NCI-H2107 (cell line): ENCODE measurements at places on chromosomes 13 and 19.

DNA sequence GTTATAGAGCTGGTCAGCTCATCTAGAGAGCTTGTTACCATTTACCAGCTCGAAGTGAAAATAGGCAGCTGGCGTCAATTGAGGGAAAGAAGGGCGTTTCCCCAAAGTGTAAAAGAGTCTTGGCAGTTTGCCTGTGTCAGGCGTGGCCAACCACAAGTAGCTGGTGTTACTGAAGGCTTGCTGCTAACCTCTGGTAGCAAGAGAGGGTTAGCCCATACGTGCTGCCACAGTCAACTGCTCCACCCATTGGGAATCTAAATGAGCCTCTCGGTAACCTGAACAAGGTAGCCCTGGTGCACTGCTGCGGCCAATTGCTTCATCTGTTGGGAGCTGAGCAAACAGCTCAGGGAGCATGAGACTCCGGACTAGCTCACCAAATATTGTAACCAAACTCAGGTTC lies 314.9 kb upstream of the SLITRK5 start:
- DNase-seq = no peak

DNA sequence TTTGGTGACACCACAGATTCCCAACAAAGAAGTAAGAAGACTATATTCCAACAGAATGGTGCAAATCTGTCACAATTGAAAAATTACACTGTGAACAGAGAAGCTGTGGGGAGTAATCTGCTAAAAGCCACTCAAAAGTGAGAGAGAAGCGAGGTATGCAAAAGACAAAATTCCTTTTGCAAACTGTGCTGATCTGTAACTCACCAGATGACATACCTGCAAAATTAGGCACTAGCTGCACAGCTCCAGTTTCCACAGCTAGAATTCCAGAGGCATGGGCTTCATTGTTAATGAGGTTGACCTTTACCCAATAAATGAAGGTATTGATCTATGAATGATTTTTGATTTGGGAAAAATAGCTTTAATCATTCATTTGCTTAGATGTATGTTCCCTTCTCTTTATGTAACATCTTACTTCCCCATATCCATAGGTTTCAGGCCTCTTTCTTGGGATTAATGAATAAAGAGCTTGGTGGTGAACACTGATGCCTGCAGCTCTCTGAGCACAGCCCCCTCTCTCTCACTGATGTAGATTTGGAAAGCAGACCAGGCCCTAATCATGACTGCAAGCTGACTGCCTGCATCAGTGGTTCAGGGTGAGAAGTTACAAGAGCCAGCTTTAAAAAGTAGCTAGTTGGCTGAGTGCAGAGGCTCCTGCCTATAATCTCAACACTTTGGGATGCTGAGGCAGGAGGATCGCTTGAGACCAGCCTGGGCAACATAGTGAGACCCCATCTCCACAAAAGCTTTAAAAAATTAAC lies 85.2 kb downstream of the LACC1 start:
- DNase-seq = no peak

- no peak for DNase-seq
Measured at GRCh38 chr13:51959773-51960172, 51.5 kb downstream of the ATP7B start.

- DNase-seq = no peak
Measured at GRCh38 chr13:46586751-46587514, 34.0 kb downstream of the LRCH1 start.

DNA sequence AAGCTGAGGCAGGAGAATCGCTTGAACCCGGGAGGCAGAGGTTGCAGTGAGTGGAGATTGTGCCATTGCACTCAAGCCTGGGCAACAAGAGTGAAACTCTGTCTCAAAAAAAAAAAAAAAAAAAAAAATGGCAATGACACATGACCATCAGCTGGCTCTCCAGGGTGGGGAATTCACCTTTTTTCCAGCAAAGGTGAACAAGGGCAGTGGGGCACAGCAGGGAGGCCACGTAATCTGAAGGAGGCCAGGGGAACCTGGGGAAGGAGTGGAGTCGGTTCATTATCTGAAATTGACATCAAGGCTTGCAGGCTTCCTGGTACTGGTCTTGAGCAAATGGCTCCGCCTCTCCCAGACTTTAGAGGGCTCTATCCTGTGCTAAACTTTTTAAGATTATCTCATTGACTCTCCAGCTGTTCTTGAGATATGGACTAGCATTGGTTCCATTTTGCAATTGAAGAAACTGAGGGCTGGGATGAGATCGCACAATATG lies 28.1 kb downstream of the KEAP1 start:
- DNase-seq = no peak

DNA sequence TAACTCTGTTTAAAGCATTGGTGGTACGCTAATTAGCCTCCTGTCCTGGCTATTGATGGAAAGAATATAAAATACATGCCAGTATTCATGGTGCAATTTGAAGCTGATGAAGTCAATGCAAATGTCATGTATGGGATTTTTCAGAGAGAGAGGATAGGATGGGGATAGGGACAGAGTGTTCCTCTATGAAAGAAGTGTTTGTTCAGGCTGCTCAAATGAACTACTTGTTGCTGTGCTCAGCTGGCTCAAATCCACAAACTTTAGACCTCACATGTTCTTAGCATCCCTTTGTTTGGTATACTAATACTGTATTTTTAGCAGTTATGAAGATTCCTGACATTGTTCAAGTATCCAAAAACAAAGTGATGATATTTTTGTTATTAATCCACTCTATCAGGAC lies 116.5 kb downstream of the SLITRK1 start:
- no peak for DNase-seq

DNA sequence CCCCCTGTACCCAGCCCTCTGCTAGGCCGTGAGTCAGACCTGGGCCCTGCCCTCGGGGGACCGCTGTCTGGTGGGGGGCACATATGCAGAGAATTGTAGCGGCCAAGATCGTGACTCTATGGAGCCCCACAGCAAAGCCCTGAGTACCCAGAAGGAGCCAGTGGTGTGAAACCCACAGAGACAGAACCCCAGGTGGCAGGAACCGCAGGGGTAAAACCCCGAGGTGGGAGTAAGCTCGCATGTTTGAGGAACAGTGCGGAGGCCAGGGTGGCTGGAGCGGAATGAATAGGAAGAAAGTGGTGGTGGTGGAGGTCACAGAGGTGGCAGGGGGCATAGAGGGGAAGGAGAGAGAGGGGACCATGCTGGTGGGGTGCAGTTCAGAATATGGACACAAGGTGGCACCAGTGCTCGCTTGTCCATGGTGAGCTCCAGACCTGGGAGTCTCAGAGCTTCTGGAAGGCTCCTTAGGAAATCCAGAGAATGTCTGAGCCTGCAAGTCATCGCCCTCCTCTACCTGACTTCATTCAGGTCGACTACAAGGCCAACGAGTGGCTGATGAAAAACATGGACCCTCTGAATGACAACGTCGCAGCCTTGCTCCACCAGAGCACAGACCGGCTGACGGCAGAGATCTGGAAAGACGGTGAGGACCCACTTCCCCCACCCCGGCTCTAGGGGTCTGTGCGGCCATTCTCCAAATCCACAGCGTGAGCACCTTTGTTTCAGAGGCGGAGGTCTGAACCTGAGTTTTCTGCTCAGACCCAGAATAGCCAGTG lies 48.9 kb downstream of the MYH14 start:
- no peak for DNase-seq

DNA sequence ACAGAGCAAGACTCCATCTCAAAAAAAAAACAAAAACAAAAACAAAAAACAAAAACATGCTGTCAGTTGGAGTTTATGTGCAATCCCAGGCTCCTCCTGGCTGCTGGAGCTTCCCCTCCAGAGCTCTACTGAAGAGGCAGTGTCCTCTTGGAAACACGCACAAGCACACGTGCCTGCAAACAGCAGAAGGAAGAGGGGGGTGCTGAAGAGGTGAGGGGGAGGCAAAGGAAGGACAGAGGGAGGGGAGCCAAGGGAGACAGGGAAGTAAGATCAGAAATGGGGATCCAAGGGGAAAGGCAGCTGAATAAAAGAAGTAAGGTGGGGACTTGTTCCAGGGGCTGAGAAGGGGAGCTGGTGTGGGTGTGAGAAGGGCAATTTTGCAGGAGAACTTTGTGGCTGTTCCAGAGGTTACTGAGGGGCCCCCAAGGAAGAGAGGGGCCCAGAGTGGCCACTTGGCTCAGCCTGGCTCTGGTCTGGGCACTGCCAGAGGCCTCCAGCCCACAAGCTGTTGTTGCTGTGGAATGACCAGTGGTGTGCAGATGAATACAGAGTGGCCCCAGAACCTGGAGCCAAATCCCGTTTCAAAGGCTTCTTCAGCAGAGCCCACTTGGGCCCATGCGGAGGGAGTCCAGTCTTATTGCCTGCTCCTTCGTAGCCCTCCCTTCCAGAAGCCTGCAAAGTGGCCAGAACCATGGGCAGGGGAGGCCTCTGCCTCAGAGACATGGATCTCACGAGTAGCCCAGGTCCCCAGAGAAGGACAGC lies 34.4 kb downstream of the LYL1 start:
- no peak for DNase-seq

DNA sequence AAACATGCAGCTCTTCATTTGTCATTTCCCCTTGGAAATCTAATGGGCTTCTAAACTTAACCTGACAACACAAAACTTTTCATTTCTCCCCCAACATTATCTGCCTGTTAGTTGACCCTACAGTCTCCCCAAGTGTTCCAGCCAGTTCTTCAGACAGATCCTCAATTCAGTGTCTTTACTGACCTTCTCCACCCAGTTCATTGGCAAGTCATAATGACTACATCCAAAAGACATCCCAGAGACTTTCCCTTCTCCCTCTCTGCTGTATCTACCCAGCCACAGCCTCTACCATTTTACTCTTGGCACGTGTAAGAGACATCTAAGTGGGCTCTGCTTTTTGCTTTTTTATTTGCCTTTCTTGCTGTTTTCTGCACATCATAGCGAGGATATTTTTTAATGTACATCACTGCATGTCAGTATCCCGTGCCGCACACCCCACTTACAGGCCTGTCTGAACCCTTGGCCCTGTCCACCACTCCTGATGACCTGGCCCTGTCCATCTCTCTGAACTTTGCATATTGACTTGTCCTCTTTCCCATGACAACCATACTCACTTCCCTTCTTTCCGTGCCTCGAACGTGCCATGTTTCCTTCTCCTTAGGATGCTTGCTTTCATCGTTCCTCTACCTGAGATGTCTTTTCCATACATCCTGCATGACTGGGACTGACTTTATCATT lies 391.9 kb downstream of the IRS2 start:
- DNase-seq = no peak

- no peak for DNase-seq
Measured at GRCh38 chr19:12365236-12366162, at the start of gene ZNF442. TSS of gene ZNF442 (minus strand) at chr19:12365683. CDS start at chr19:12363631, 2,052 bp downstream.

- DNase-seq = no peak
Measured at GRCh38 chr19:50705422-50706019, 14.1 kb downstream of the SHANK1 start.

DNA sequence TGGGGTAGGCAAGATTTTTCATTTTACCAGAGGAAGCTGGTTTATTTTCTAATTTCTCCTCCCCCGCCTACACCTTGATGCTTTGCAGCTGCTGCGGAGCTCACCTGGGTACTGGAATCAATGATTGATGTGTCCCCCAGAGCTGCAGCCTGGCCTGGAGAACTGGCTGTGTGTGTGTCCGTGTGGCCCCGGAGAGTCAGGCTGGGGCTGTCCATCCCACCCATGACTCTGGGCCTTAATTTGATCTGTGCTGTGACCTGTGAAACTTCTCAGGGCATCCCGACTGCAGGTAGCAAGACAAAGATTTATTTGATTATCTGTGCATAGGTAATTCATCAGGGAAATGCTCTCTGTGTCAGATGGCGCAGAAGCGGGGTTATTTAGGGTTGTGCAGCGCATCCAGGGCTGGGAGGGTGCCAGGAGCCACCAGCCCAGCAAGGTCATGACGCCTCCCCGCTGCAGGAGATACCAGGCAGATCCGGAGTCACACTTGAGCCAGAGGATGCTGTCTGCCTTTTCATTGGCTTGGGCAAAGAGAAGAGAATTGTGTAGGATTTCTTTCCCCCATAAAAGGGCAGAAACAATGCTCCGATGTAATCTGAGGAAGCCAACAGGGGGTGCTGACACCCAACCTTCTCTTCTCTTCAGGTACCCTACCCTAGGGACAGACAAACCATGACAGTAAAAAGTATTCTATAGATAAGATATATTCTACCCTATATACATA lies 346.6 kb downstream of the TSHZ3 start:
- no peak for DNase-seq

- no peak for DNase-seq
Measured at GRCh38 chr13:101397742-101398141, 18.6 kb downstream of the NALCN start.

- no peak for DNase-seq
Measured at GRCh38 chr19:39825531-39826076, 8.4 kb downstream of the DYRK1B start.
